Esophagus muscularis mucosa (tissue), 4 donors: ENCODE measurements at places on chromosomes 1 and 21. TPM values are rescaled to one million over a fixed set of nuclear protein-coding genes. Genes with fewer than 3 reads are reported as not detected.

DNA sequence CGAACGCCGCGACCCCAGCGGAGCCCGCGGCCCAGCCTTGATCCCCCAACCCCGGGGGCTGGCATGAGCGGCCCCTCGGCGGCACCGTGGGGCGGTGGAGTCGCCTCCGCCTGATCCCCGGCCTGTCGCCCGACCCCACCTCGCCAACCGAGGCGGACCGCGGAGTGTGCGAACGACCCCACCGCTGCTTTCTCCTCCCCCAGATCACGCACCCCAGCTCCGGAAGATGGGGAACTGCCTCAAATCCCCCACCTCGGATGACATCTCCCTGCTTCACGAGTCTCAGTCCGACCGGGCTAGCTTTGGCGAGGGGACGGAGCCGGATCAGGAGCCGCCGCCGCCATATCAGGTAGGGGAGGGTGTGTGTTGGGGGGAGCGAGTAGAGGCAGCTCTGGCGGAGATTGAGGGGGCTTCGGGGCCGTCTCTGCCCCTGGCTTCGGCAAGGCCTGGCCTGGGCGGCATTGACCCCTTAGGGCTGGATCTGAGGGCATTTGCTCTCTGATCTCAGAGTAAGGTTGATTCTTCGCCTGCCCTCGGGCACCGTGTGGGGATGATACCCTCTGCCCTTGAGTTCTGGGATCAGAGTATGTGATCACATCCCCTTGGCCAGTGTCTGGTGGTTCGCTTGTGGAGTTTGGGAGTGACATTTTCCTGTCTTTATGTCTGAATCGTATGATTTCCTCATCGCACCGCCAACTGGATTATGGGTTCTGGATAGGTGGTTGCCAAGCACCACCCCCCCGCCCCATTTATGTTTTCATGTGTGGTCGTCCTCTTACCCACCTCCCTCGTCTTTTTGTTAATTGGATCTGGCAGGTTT, 668 bp downstream of the RNF11 start:
- peak overlapping the region; percentile 87 for H3K4me3 ChIP-seq
- H3K27ac ChIP-seq: peak overlapping the region; percentile 93
- H3K27me3 ChIP-seq: no peaks in the 10 kb centered on the region

DNA sequence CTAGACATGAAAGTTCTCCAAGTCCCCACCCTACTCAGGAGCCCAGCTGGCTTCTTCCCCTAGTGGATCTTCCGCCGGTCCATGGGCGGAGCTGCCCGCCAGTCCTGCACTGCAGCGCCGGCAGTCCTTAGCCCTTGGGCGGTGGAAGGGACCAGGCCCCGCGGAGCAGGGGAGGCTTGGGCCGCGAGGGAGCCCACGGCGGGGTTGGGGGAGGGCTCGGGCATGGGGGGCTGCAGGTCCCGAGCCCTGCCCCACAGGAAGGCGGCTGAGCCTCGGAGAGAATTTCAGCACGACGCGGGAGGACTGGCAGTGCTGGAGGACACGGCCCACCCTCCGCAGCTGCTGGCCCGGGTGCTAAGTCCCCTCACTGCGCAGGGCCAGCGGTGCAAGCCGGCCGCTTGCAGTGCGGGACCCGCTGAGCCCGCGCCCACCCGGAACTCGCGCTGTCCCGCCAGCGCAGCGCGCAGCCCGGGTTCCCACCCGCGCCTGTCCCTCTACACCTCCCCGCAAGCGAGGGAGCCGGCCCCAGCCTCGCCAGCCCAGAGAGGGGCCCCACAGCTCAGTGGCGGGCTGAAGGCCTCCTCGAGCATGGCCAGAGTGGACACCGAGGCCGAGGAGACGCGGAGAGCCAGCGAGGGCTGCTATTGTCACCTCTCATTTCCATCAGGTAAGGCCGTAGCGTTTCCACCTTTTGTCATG, 1398.6 kb downstream of the MRPL39 start:
- H3K4me3 ChIP-seq: no peak overlapping the region
- DNase-seq: no peak
- H3K27ac ChIP-seq: no peak overlapping the region
- H3K36me3 ChIP-seq: no peaks in the 10 kb centered on the region

The NPHS2 gene
- total RNA-seq: not detected

- H3K27me3 ChIP-seq: no peaks in the 10 kb centered on the region
- H3K36me3 ChIP-seq: peaks cover 17% of the 10 kb centered on the region
- H3K4me3 ChIP-seq: no peak overlapping the region
- H3K4me1 ChIP-seq: peaks cover 5% of the 10 kb centered on the region
- no peak for DNase-seq
These were observed 91.1 kb downstream of the SMYD2 start for GRCh38 chr1:214372092-214372491.

- H3K27me3 ChIP-seq: no peaks in the 10 kb centered on the region
- H3K36me3 ChIP-seq: no peaks in the 10 kb centered on the region
- no peak overlapping the region for H3K4me3 ChIP-seq
- no peak for DNase-seq
These were observed 10.4 kb downstream of the C1orf226 start for GRCh38 chr1:162391790-162392563.

The YBX1 gene
- 826 TPM for total RNA-seq

- no peaks in the 10 kb centered on the region for H3K27me3 ChIP-seq
- H3K36me3 ChIP-seq: no peaks in the 10 kb centered on the region
- no peak for DNase-seq
- H3K4me1 ChIP-seq: no peaks in the 10 kb centered on the region
These were observed 35.5 kb upstream of the SLC19A1 start for GRCh38 chr21:45577801-45578175.

DNA sequence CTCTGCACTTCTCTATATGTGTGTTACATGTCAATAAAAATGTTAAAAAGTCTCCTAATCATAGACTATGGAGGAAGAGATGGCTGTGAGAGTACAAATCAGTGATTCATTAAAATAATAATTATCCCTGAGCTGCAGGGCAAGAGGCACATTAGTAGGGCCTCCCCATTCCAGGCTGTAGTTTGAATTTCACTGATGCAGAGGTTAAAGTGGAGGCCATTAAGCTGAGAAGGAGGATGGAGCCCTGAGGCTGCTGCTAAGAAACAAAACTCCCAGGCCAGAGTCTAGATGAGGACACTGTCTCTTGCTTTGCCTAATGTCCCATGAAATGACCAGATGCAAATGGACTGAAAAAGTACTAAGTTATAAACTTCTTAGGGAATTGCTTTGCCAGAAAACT, 89.1 kb upstream of the WDR26 start:
- H3K4me3 ChIP-seq: no peak overlapping the region
- no peaks in the 10 kb centered on the region for H3K36me3 ChIP-seq
- H3K4me1 ChIP-seq: no peaks in the 10 kb centered on the region
- no peak overlapping the region for H3K27ac ChIP-seq
- DNase-seq: no peak
- H3K27me3 ChIP-seq: no peaks in the 10 kb centered on the region

GRCh38 chr1:195376190-195376589, 1232.0 kb downstream of the KCNT2 start:
- H3K27me3 ChIP-seq: no peaks in the 10 kb centered on the region
- no peaks in the 10 kb centered on the region for H3K4me1 ChIP-seq
- no peaks in the 10 kb centered on the region for H3K36me3 ChIP-seq
- no peak overlapping the region for H3K4me3 ChIP-seq
- no peak overlapping the region for H3K27ac ChIP-seq

The C1orf210 gene
- not detected for total RNA-seq

DNA sequence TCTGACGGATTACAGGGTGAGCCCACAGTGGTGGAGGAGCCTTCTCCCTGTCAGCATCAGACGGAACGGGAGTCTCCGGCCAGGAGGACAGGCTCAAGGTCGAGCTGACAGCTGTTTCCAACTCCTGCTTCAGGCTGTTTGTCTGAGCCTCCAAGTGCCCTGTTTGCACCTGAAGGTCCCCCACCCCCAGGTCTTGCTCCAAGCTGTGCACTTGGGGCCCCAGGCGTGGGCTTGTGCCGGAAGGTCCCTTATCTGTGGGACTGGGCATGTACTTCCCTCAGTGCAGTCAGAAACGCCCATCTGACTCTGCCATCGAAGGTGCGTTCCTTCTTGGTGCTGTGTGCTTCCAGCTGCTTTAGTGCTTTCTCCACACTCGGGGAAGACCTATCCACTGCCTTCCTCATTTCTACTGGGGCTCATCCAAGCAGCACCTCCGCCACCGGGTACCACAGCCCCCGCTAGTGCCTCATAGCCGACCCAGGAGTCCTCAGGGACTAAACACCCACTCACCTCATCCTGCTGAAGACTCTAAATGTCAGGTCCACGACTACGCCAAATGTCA, 29.5 kb upstream of the CR2 start:
- no peak for DNase-seq
- no peak overlapping the region for H3K4me3 ChIP-seq
- H3K27ac ChIP-seq: no peak overlapping the region
- H3K4me1 ChIP-seq: no peaks in the 10 kb centered on the region
- H3K36me3 ChIP-seq: no peaks in the 10 kb centered on the region
- peaks cover 3% of the 10 kb centered on the region for H3K27me3 ChIP-seq

- H3K36me3 ChIP-seq: no peaks in the 10 kb centered on the region
- H3K4me3 ChIP-seq: no peak overlapping the region
- no peaks in the 10 kb centered on the region for H3K4me1 ChIP-seq
- DNase-seq: no peak
- H3K27ac ChIP-seq: no peak overlapping the region
These were observed 322.5 kb downstream of the AJAP1 start for GRCh38 chr1:4976859-4977440.

- no peak overlapping the region for H3K27ac ChIP-seq
- DNase-seq: no peak
- H3K27me3 ChIP-seq: no peaks in the 10 kb centered on the region
- H3K4me3 ChIP-seq: no peak overlapping the region
- H3K36me3 ChIP-seq: no peaks in the 10 kb centered on the region
These were observed 21.3 kb downstream of the HMGCS2 start for GRCh38 chr1:119747451-119747850.

The HLCS gene
- 20.2 TPM for total RNA-seq

The CRNN gene
- total RNA-seq: 3.7 TPM

The ADGRL4 gene
- total RNA-seq: 34.9 TPM
